Activated naive CD8-positive, alpha-beta T cell treated with anti-CD3 and anti-CD28 coated beads for 36 hours (primary cell): ENCODE measurements at places on chromosomes 11 and 22. TPM values are rescaled to one million over a fixed set of nuclear protein-coding genes. Genes with fewer than 3 reads are reported as not detected.

DNA sequence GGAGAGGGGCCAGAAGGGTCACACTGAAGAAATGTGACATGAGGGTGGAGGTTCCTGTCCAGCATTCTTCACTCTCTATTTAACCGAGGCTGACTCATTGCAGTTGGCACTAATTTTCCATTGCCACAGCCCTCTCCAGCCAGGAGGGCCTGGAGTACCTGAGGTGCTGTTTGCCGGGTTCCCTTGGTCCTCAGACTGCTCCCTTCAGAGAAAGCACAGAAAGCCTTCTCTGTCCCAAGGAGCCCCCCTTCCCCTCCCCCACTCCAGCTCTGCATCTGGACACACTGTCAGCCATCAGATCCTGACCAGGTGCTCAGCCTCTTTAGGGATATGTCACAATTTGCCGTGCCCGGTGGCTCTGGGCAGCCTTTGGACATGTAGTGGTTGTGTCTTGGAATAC, 3.2 kb upstream of the C11orf91 start:
- H3K36me3 ChIP-seq = peaks cover 2% of the 10 kb centered on the region
- no peak overlapping the region for H3K27ac ChIP-seq
- no peak for DNase-seq

- DNase-seq = peak; percentile 74
- peak overlapping the region; percentile 78 for H3K4me3 ChIP-seq
- no peaks in the 10 kb centered on the region for H3K36me3 ChIP-seq
- peaks cover 17% of the 10 kb centered on the region for H3K4me1 ChIP-seq
Measured at GRCh38 chr11:67732045-67732787, 57.8 kb upstream of the ALDH3B2 start.

DNA sequence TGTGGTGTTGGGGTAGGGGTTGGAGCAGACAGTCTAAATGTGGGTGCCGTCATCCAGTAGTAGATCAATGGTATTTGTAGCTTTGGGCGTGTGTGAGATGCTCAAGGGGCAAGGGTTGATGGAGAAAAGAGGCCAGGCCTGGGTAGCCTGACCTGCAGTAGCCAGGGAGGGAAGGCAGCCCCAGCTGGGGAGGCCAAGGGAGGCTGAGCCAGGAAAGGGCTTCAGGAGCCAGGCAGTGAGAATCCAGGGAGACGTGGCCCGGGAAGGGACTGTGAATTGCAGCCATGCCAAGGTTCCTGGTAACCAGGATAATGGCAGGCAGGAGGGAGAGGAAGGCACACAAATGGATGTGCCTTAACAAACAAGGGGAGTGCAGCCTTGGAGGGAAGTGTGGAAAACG, 2.5 kb upstream of the DERL3 start:
- no peak overlapping the region for H3K4me3 ChIP-seq
- peaks cover 11% of the 10 kb centered on the region for H3K27me3 ChIP-seq
- peaks cover 2% of the 10 kb centered on the region for H3K36me3 ChIP-seq
- H3K27ac ChIP-seq = no peak overlapping the region
- DNase-seq = no peak
- peaks cover 17% of the 10 kb centered on the region for H3K4me1 ChIP-seq

GRCh38 chr11:123069908-123070821, 8.2 kb upstream of the HSPA8 start:
- peak overlapping the region; percentile 95 for H3K27ac ChIP-seq
- H3K4me1 ChIP-seq = peaks cover 60% of the 10 kb centered on the region
- H3K4me3 ChIP-seq = peak overlapping the region; percentile 85
- H3K27me3 ChIP-seq = no peaks in the 10 kb centered on the region

The PGA5 gene
- total RNA-seq = not detected

The VSIG10L2 gene
- not detected for total RNA-seq
